ENCODE measurements at places on chromosomes 5 and 9.

DNA sequence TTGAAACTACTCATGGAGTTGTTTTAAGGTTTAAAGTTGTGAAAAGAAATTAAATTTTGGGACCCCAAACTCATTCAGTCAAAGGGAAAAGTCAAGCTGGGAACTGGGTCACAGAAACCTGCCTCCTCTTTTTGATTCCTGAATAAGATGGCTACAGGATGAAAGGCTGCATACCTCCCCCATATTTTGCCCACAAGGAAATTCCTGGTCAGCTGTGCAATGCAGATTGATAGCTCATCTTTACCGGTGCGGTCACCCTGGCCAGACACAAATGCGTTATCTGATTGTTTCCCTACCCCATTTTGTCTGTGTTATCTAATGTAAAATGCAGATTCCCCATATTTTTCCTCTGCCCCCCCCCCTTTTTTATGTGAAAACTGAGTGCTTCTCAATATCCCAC lies 1.3 kb downstream of the HAVCR2 start:
- DNase-seq = no peak

DNA sequence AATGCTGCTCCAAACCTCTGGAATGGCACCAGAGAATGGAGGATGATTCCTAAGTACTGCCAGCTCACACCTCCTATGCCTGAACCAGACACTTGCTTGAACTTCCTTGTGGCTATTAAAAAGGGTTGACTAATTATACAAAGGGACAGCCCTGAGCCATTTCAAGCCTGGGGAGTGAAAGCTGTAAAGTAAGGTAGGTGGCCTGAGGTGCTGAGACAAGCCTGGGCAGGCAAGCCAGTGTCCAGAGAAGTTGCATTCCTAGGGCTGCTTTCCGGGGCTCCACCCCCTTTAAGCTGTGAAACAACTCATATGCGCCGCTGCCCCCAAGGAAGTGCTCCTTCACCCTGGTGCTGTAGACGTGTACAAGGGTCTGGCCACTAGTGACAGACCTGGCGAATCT lies 79.9 kb upstream of the SLC1A3 start:
- no peak for DNase-seq

- no peak for DNase-seq
These were observed 116.8 kb downstream of the TARS1 start for GRCh38 chr5:33557605-33558004.

DNA sequence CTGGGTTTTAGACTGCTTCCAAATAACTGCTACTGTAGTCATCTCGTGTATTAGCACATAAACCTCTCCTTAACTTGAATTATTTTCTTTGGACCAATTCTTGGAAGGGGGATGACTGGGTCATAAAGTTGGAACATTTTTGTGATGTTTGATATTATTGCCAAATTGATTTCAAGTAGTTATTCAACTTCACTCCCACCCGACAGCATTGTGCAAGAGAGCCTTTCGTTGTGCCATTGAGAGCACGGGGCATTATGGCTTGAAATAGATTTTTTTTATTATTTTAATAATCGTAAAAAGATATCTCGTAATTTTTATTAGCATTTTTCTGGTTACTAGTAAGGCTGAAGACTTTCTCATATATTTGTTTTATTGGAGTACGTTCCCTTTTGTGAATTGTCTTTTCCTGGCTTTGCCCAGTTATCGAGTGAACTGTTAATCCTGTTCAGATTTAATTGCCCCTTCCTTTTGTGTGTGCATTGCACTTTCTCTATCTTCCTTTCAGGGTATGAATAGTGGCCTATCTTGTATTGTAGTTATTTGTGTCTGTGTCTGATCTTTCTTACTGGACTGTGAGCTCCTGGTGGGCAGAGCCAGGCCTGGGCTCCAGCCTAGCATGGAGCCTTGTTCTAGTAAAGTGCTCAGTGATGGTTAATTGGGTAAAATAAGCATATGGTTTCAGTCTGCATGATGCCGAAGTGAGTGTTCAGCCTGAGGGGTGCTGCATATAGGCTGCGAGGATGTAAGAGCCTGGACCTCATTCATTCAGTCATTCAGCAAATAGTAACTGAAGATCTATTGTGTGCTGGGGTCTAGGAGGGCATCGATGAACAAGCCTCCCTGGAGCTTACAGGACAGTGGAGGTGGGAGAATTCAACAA lies 93.5 kb upstream of the SHB start:
- no peak for DNase-seq
